Activated CD4-positive, CD25-positive, alpha-beta regulatory T cell treated with anti-CD3 and anti-CD28 coated beads, Interleukin-2, amount 50 U/mL, for 24 hours (primary cell): ENCODE measurements at places on chromosomes 2 and 18.

GRCh38 chr2:45390441-45390840, 220.6 kb downstream of the SRBD1 start:
- ATAC-seq = no peak

DNA sequence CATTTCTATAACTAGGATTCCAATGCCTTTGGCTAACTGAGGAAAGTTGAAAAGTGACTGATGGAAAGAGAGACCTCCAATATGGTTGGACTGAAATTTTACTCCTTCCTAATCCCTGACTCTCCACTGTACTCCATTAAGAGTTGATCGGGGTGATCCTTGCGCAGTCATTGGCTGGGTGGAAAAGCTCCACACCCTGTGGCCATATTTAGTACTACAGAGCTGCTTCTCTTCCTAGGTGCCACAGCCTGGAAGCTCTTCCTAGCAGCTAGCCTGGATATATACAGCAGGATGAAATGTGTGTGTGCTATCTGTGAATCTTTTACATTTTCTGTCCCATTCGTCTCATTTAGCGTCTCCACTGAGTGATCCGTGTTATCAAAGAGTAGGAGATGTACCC, 71.2 kb downstream of the MEP1B start:
- ATAC-seq = no peak

DNA sequence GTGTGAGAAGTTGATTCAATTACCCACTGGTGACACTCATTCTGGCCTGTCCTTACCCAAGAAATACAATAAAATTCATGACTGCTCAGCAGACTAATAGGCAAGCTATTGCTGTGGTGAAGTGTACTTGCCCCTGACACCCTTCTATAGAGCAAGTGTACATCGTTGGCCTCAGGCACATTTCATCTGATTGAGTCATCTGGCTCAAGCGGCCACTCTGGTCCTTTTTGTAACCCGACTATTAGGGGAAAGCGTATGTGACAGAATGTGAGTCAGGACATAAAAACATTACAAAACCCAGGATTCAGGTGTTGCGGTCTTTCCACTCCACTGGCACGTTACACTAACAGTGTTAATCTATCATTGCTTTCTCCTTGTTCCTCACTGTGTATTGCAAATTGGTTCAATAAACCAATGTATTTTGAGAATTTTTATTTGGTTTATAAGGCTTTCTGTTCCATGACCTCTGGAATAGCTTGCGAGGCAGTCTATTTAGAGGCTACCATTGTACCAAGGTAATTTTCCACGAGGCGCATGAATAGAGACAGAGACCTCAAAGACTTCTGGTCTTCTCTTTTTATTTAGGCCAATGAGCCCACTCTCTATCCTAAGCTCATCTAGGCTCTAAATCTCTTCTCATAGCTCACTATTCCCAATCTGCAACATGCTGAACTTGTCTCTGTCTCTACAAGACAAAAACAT, 10.2 kb upstream of the TTC32 start:
- no peak for ATAC-seq

DNA sequence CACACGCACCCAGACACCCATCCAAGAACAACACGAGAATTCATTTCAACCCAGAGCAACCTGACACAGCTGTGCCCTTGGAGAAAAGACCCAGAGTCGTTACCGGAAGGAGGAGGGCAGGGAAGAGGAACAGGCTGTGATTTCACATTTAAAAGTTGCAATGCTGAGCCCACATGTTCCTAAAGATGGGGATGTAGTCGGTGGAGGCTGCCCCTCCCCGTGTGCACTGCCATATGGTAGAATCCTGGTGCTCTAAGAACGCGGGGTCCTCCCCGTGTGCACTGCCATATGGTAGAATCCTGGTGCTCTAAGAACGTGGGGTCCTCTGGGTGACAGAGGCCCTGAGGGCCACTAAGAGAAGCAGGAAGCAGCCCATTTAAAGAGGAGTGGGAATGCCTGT, 10.9 kb downstream of the MTERF4 start:
- ATAC-seq = no peak

DNA sequence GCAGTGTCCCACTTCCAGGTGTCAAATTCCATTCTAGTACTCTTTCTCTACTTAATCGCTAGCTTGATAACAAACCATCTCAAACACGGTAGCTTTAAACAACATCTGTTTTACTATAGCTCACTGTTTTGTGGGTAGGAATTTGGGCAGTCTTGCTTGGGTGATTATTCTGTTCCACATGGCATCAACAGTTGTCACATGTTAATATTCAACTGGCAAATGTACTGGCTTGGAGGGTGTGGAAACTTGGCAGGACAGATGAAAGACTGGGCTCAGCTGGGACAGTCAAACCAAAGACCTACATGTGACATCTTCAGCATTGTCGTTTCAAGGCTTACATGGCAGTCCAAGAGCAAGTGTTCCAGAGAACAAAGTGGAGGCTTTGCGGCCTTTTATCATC, 241.8 kb downstream of the PTH2R start:
- no peak for ATAC-seq

DNA sequence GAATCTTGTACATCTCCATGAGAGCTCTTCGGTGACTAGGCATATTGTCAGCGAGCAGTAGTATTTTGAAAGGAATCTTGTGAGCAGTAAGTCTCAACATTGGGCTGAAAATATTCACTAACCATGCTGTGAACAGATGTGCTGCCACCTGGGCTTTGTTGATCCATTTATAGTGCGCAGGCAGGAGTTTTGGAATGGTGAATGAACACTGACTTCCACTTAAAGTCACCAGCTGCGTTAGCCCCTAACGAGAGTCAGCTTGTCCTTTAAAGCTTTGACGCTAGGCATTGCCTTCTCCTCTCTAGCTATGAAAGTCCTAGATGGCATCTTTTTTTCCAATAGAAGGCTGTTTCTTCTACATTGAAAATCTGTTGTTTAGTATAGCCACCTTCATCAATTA, 4.1 kb downstream of the ASB1 start:
- ATAC-seq = no peak

DNA sequence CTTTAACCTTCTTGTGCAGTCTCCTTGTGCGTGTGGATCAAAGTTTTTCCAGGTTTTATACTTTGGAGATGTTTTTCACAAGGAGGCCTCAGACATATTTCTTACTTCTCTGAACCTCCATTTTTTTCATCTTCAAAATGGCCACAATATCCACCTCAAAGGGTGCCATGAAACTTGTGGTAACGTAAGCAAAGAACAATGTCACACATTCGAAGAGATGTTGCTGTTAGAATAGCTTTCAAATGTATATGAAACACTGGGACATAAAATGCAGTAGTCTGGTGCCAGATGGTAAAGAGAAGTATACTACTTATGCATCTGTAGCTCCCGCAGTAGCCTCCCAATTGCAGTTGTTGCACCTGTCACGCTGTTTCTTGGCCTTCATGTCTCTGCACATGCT, 2.6 kb upstream of the KRCC1 start:
- ATAC-seq = no peak

DNA sequence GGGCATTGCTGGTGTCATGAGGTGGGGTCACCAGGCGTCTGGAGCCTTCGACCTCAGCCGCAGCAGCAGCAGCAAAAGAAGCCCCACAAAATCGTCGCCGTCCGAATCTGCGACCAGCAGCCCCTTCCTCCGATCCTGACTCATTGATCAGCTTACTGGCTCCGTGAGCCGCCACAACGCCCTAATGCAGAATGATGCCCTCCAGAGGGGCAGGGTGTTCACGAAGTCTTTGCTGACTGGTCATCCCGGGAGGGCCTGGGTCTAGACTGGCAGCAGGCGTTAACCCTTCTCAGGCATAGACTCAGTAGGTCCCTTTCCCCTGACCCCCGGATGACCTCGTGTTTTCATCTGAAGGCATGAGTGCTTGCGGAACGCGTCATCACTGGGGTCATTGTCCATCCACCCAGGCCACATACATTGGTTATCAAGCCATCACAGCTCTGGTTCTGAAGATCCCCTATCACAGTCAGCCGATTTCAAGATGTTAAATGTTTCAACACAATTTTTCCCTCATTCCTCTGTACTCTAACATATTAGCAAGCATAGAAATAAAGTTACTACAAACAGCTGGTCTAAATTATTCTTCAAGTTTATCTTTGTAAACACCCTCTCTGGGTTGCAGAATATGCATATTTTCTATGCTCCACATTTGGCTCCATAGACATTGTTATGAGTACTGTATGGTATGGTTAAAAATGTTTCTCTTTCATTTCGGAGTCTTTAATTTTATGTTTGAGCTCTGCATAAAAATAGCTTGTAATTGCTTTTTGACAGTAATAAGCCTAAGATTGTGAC, 83.3 kb upstream of the SALL3 start:
- no peak for ATAC-seq

DNA sequence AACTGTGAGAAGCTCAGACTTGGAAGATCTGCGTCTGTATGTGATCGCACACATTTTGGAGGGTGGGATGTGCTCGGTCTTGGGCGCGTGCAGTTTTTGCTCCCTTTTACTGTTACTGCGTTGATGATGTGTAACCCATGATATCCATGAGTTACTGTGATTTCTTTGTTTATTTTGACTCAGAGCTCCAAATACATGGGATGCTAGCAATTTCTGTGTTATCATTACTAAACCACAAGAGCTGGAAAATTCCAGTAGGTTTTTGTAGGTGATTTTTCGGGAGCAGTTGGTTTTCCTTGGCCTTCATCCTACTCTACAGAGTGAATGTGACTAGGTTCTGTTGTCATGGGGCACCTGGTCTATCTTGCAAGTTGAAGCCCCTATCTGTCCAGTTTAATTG, 124.2 kb downstream of the AGAP1 start:
- no peak for ATAC-seq

DNA sequence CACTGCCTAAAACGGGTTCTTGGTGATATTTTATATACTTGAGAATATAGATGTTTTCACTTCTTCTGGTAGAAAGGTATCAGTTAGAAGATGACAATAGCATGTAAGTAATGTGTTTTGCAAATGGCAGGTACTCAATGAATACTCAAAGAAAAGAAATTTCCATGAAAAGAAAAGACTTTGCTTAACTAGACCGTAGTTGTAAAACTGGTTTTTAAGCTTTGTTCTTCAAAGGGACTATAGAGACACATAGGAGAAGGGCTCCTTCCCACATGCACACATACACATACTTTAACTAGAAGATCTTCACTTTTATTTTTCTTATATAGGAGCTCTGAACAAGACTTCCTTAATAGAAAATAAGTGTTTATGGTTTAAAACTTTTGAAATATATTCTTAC, 215.3 kb upstream of the RND3 start:
- ATAC-seq = no peak

- no peak for ATAC-seq
Measured at GRCh38 chr18:1481577-1481976, 576.9 kb downstream of the ADCYAP1 start.

DNA sequence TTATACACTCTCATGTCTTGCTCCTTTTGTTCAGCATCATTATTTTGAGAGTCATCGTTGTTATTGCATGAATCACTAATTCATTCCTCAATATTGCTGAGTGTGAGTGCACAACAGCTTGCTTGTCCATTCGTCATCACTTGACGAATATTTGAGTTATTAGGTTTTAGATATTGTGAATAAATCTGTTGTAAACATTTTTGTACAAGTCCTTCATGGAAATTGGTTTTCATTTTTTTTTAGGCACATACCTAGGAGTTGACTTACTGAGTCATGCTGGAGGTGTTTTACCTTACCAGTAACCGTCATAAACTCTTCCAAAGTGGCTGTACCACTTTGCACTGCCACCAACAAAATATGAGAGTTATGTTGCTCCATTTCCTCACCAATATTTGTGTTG, 84.2 kb upstream of the NCK2 start:
- no peak for ATAC-seq

DNA sequence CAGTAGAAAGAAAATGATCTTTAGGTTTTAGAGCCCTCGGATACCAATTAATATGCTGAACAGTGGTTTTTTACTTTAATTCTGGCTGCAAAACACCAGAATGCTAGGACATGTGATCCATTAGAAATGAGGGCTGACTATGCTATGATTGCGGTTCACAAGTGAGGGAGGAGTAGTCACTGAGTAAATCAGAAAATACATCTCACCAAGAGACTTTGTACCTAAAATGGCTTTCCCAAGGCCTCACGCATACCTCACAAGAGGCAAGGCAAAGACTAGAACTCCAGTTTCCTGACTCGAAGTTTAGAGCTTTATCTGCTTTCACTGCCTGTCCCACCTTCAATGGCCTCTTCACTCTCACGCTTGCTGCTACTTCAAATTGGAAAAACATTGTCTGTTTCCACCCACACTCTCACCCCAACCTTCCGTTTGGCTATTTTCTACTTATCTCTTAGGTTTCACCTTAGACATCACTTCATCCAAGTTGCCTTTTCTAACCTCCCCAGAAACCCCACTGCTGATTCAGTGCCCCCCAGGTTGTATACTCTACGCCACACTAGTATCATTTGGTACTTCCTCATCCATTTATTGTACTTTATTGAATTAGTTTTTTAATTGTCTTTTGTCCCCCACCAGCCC, 5.1 kb upstream of the MBD2 start:
- no peak for ATAC-seq

GRCh38 chr2:85266146-85267041, 61.4 kb downstream of the TGOLN2 start:
- peak; percentile 53 for ATAC-seq

DNA sequence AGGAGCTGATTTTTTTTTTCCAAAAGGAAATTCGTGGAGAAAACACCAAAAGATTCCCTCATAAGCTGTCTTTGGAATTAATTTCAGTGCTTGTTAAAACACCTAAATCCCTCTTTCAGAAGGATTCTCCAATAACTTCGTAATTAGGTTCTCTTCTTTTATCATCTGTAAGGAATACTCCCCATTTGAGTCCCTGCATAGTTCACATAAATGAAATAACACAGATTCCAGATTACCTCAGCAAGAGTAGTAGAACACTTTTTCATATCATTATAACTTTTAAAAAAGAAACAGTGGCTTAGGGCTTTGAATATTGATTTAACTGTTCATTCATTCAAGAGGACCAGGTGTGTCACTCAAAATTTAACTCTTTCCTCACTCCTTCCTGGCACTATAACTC, 55.5 kb downstream of the ARHGAP28 start:
- no peak for ATAC-seq

DNA sequence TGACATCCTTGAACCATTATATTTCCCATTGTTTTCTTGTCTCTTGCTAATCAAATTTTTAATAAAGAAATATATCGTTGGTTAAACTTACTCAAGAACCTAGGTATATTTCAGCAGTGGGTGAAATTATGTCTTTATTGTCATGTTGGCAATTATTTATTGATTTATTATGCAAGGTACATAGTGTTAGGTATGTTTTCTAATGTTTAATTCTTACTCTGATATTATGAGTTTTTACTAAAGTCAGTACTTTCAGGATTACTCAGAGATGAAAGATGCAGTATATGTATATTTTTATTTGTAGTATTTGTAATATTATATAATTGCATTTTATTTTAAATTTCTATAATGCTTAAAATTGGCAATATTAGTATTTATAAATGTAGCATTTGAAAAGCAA, 46.9 kb downstream of the PSMD14 start:
- ATAC-seq = no peak

GRCh38 chr18:79458917-79459803, 63.4 kb downstream of the NFATC1 start:
- no peak for ATAC-seq
